ENCODE measurements at places on chromosomes 7 and 10. TPM values are rescaled to one million over a fixed set of nuclear protein-coding genes. Genes with fewer than 3 reads are reported as not detected.

- no peak for DNase-seq
These were observed 44.8 kb upstream of the KCNIP2 start for GRCh38 chr10:101888251-101888949.

- DNase-seq, result no peak
These were observed 43.5 kb upstream of the CAMK2B start for GRCh38 chr7:44368885-44369284.

- DNase-seq, result no peak
These were observed 47.5 kb upstream of the ANTXRL start for GRCh38 chr10:46239247-46239646.

GRCh38 chr7:8567626-8568025 is 134.2 kb downstream of the NXPH1 start:
- no peak for DNase-seq

DNA sequence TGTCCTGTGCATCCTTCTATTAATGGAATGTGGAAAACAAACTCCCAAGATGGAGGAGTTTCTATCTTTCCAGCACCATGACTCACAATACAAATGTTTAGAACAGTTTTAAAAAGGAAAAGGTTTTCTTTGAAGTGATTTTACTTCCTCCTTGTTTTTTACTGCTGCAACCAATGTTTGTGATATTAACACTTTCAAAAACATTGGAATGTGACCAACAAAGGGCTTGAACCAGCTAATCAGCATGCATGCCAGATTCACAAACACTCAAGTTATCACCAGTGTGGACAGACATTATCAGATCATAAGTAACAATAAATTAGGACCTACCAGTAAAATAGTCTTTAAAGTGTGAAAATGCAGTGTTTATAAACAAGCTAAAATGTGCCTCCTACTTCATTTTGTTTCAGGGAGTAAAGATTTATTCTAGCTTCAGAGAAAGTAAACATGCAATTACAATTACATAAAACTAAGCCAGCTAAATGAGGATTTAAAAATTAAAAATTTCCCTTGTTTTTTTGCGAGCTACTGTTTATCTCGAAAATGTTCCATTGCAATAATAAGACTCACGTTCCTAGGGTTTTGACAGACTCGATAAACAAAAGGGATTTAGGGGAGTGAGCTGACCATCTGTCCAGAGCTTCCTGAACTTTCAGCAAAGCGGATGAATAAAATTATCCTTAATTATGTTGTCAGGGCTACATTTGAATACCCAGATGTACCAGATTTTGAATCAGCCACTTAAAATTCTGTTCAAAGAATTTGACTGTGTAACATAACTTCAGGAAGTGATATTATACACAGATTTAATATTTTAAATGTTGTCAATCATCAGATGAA is 29.8 kb downstream of the CPVL start:
- peak; percentile 69 for DNase-seq

DNA sequence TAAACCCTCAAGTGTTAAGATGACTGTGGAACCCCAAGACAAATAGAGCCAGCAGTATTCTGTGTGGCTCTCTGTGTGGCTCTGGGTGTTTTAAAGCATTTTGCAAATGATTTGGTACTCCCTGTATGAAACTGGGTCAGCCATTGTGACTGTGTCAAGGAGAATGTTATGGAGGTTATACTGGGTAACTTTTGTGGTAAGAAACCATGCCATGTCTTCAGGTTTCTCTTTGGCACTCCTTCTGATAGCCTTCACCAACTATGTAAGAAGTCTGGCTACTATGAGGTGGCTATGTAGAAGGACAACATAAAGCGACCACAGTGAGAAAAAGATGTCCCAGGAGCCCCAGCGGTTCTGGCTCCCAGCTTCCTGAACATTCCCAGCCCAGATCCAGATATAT is 226.6 kb upstream of the RHOBTB1 start:
- DNase-seq, result no peak

GRCh38 chr10:94107191-94107590 is 113.5 kb downstream of the PLCE1 start:
- no peak for DNase-seq

DNA sequence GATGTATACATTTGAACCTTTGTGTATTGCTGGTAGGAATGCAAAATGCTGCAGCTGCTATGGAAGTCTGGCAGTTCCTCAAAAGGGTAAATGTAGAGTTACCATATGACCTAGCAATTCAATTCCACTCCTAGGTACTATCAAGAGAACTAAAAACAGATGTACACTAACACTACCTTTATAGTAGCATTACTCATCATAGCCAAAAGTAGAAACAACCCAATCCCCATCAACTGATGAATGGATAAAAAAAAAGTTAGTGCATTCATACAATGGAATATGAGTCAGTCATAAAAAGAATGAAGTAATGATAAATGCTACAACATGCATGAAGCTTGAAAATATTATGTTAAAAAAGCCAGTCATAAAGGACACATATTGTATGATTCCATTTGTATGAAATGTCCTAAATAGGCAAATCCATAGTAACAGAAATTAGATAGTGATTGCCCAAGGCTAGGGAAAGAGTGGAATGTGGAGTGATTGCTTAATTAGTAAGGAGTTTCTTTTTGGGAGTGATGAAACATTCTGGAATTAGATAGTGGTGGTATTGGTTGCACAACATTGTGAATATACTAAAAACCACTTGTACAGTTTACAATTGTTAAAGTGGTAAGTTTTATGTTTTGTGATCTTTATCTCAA is 96.4 kb upstream of the AOAH start:
- DNase-seq, result no peak

- no peak for DNase-seq
These were observed 24.2 kb upstream of the PCBD1 start for GRCh38 chr10:70912556-70912955.

Gene TAS2R3
- 1.3 TPM for total RNA-seq
